Ascending aorta (tissue), 2 donors: ENCODE measurements at places on chromosomes 1 and 21. TPM values are rescaled to one million over a fixed set of nuclear protein-coding genes. Genes with fewer than 3 reads are reported as not detected.

DNA sequence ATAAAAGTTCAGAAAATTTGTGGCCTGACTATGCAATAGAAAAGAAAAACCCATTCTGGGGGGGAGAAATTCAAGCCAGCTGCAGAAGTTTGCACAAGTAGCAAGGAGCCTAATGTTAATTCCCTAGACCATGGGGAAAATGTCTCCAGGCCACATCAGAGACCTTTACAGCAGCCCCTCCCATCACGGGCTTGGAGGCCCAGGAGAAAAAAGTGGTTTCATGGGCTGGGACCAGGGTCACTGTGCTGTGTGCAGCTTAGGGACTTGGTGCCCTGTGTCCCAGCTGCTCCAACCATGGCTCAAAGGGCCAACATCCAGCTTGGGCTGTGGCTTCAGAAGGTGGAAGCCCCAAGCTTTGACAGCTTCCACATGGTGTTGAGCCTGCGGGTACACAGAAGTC, 42.0 kb downstream of the IL23R start:
- H3K27me3 ChIP-seq, result no peaks in the 10 kb centered on the region
- H3K4me3 ChIP-seq, result no peak overlapping the region
- H3K27ac ChIP-seq, result no peak overlapping the region
- H3K36me3 ChIP-seq, result no peaks in the 10 kb centered on the region

GRCh38 chr21:45482899-45483821, 59.1 kb downstream of the SLC19A1 start:
- no peaks in the 10 kb centered on the region for H3K4me1 ChIP-seq
- H3K27ac ChIP-seq, result no peak overlapping the region
- DNase-seq, result no peak

GRCh38 chr1:23660671-23661070, 30.9 kb upstream of the RPL11 start:
- H3K4me3 ChIP-seq, result no peak overlapping the region
- peaks cover 4% of the 10 kb centered on the region for H3K4me1 ChIP-seq
- H3K36me3 ChIP-seq, result no peaks in the 10 kb centered on the region
- DNase-seq, result no peak

The RYR2 gene
- 15.2 TPM for total RNA-seq

GRCh38 chr1:197481101-197481500, 213.0 kb downstream of the CRB1 start:
- DNase-seq, result no peak
- H3K27me3 ChIP-seq, result no peaks in the 10 kb centered on the region
- H3K4me1 ChIP-seq, result no peaks in the 10 kb centered on the region
- H3K36me3 ChIP-seq, result no peaks in the 10 kb centered on the region
- no peak overlapping the region for H3K27ac ChIP-seq
